Activated T-cell treated with anti-CD3 and anti-CD28 coated beads for 24 hours (primary cell): ENCODE measurements at places on chromosomes 7 and 10.
A peak's percentile ranks its signal among the peaks of the same experiment; 100 is the strongest.

DNA sequence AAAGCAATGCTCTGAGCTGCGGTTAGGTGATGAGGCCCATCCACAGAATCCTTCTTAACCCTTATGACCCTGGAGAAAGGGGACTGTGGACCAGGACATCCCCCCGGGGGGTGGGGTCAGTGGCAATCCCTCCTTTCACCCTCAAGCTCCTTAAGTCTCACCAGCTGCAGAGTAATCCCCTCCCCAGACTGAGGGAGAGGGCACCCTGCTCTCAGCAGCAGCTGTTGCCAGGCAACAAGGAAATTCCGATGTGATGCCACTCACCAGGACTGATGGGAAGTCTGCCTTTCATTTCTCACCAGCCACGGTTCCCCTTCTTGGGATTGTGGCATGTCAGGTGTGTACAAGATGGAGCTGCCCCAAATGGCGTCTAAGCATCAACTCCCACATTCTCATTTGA is 129.6 kb downstream of the DOCK1 start:
- DNase-seq, result no peak

DNA sequence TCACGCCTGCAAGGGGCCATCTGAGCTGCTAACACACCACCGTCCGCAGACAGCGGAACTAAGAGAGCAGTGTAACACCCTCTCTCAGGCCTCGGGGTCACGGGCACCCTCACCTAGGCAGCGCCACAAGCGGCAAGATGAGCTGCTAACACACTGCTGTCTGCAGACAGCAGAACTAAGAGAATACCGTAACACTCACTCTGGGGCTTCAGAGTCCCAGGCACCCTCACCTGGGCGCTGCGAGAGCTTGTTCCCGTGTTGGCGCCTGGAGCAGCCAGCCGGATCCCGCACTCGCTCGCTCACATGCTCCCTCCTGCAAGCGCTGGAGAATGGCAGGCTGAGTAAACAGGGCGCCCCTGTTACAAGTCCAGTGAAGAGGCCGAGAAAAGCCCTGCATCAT is 160.2 kb downstream of the SRPK2 start:
- DNase-seq, result no peak

DNA sequence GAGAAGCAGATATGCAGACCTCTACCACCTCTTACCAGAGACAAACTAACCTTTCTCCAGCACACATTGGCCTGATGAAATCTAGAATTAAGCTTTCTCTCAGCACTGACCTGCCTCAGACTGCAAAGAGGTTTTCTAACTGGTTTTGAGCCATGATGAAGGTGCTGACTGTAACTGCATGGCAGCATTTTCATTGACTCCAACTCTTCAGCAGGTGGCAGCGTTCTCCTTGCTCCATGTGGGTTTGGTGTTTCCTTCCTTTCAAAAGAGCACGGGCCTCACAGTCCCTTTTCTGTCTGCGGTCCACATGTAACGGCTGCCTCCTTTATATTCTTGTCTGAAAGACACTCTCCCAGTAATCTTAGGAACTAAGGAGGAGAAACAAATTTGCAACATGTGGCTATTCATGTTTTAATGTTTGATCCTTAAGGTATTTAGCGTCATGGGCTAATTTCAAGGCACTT is 12.6 kb downstream of the KLLN start:
- DNase-seq, result peak; percentile 29

DNA sequence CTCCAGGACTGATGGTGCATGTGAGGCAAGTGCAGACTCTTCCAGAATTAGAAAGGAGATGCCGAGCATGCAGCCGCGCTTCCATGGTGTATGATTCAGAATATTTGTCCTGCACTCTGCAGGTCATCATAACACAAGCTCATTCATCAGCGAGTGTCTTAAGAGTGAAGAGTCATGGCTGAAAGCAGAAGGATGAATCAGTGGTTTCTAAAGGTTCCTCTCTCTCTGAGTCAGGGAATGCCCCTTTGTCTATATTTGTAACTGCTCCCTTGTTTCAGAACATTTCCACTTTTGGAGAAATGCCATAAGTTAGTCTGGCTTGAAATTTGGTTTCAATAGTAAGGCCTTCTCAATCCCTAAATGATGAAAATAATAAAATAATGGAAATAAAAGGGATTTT is 52.3 kb downstream of the HECW1 start:
- no peak for DNase-seq

GRCh38 chr7:7249814-7250213 is 67.5 kb downstream of the C1GALT1 start:
- no peak for DNase-seq

GRCh38 chr10:8696746-8697145 is 642.3 kb downstream of the GATA3 start:
- no peak for DNase-seq

GRCh38 chr7:151150388-151150787 is 17.1 kb downstream of the GBX1 start:
- DNase-seq, result no peak

DNA sequence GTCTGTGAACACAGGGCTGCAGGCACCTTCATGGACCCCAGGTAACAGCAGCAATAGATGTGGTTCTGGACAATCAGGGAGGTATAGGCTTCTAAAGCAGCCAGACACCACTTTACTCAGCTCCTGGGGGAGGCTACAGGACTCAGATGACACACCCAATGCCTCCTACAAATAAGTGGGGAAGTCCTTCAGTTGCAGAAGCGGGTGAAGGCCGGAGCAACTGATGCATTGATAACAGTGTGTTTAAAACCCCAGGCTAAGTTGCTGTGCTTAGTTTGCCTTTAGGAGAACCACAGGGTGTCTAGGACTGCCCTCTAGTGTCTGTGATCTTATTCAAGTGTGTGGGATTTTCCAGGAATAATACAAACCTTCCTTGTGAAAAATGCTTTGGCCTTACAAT is 5.9 kb upstream of the ITGA8 start:
- DNase-seq, result no peak
